ENCODE measurements at places on chromosomes 1 and 21.

- DNase-seq = no peak
Measured at GRCh38 chr1:235739631-235740030, 90.0 kb upstream of the GNG4 start.

GRCh38 chr1:168531615-168532345, 12.0 kb downstream of the XCL2 start:
- DNase-seq = no peak

GRCh38 chr21:31801551-31802219, 69.8 kb upstream of the SCAF4 start:
- DNase-seq = no peak

GRCh38 chr1:3259020-3259419, 190.0 kb downstream of the PRDM16 start:
- DNase-seq = no peak

GRCh38 chr1:3910049-3910731, 10.1 kb upstream of the C1orf174 start:
- DNase-seq = no peak

GRCh38 chr1:163072658-163073057, 3.5 kb downstream of the RGS4 start:
- DNase-seq = no peak

DNA sequence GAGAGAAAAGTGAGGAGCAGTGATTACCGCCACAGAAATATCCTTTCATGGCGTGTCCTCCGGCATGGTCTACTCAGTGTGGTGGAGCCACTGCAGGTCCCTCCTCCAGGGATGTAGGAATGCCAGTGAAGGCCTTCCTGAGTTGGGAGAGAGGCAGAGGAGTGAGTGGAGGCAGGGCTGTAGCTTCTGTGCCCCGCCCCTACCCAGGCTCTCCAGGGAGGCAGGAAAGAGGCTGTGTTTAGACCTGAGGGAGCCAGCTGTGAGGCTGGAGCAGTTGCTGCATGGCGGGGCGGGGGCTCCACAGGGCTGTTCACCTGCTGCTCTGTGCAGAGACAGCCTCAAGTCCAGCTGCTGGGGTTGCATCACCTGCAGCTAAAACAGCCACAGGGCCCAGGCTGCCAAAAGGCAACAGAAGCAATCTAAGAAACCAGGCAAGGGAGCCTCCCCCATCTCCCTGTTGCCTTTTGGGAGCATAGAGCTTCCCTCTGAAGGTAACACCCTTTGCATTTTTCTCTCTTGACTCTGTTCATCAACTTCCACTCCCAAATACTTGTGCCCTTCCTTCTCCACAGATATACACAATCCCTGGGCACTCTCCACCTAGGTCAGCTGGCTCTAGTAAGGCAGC, 801 bp upstream of the ANXA9 start:
- DNase-seq = no peak

- no peak for DNase-seq
Measured at GRCh38 chr1:56188221-56188620, 391.1 kb downstream of the PLPP3 start.
